Upper lobe of left lung (tissue), 6 donors: ENCODE measurements at places on chromosomes 1 and 21. TPM values are rescaled to one million over a fixed set of nuclear protein-coding genes. Genes with fewer than 3 reads are reported as not detected.

SLC2A5 gene
- total RNA-seq, result 0.30 TPM

GRCh38 chr1:39666772-39667171, 5.1 kb downstream of the NT5C1A start:
- DNase-seq, result no peak

SPATA1 gene
- total RNA-seq, result 1.4 TPM

DNA sequence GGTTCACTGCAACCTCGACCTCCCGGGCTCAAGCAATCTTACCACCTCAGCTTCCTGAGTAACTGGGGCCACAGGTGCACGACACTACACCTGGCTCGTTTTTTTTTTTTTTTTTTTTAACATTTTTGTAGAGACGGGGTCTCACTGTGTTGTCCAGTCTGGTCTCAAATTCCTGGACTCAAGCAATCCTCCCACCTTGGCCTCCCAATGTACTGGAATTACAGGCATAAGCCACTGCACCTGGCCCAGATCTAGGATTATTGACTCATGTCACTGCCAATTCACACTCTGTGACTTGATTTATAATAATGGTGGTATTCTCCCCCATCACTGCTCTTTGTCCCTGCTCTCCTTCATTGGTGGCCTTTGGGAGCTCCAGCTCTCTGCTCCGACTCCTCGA, 145.1 kb downstream of the PTPRU start:
- DNase-seq, result no peak

DNA sequence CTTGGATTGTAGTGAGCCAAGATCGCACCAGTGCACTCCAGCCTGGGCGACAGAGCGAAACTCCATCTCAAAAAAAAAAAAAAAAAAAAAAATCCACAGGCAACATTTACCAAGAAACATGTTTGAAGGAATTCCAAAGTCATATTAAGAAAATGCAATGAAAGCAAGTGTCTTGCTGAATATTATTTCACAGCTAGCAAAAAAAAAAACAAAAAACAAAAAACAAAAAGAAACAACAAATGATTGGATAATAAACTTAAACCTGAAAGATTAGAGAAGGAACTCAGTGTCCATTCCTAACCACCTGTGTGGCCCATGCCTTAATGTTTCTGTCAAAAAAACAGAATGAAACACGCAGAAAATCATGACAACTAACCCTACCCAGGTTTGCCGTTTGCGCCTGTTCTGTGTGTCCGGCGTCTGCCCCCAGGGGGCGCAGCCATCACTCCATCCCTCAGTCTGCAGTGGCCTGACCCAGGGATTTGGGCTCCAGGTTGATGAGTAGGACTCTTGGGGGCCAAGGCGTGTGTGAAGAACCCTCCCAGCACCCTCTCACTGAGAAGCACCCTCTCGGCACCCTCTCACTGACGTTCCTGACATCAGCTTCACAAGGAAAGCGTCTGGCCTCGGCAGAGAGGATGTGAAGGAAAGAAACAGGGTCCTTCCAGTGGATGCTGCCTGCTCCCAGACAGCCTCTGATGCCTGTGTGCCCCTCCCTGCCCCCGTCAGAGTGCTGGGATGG, 19.2 kb upstream of the PTTG1IP start:
- peak; percentile 94 for DNase-seq

OR2T35 gene
- not detected for total RNA-seq

DNA sequence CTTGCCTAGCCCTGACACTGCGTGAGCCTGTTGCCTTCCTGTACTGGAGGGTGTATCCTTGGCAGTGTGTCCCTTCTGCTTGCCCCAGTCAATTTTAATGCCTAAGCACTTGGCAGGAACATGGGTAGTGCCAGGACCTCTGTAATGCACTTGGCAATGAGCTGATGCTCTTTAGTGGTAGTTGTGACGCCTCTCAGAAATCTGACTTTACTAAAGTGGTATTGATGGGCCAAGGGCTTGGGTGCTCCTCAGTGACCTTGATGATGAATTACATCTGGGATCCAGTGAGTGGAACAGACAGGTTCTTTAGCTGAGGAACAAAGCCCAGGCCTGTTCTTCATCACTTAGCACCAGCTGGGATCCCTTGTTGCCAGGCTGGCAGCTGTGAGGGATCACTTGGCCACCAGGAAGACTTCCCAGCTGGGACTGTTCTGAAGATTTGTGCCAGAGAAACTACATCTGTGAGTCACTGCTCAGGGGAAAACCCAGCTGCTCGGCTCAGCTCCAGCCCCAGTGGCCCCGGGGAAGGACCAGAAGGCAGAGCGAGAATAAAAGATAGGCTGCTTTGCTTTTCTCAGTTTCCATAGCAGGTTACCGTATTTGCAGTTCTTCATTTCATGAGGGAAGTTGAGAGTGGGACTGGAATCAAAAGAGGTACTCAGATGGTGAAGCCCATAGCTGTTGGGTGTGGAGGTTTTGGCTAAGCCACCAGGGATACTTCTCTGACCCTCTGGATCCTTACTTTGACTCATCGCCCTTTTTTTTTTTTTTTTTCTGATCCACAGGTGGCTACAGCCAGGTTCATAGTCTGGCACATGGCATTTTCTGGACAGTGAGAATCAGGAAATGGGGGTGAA, 28.5 kb upstream of the KCNA2 start:
- DNase-seq, result peak; percentile 85

GRCh38 chr1:225710804-225711203, 57.9 kb upstream of the ENAH start:
- no peak for DNase-seq

ZBED6 gene
- total RNA-seq, result 22.3 TPM

DNA sequence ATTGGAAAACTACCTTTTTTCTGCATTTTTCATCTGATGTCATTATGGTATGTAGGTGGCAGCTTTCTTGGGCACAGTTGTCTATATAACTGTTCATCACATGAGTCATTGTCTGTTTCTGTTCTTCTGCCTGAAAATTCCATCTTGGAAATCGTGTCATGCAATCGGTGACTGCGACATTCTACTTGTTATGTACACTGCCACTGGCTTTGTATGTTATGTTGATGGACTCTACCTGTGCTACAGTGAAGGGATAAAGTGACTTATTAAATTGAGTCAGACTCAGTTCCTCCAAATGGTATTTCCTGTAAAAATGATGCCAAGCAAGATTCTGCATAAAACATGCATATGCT, 8.6 kb downstream of the SMAP2 start:
- DNase-seq, result no peak

GRCh38 chr1:100387657-100388350, 35.5 kb downstream of the CDC14A start:
- DNase-seq, result no peak

GRCh38 chr1:215900684-215901083, 333.6 kb downstream of the KCTD3 start:
- no peak for DNase-seq

DNA sequence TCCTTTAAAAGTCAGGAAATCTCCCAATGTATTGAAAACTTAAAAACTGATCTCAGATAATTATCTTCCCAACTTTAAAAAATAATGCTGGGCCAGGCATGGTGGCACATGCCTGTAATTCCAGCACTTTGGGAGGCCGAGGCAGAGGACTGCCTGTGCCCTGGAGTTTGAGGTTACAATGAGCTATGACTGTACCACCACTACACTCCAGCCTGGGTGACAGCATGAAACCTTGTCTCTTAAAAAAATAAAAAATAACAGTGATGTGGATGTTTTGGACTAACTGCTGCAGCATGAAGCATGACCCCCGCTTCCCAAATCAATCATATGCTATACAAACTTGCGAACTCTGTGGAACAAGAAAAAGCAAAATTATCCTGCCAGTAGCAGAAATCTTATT, 186.3 kb downstream of the RERE start:
- DNase-seq, result no peak

DNA sequence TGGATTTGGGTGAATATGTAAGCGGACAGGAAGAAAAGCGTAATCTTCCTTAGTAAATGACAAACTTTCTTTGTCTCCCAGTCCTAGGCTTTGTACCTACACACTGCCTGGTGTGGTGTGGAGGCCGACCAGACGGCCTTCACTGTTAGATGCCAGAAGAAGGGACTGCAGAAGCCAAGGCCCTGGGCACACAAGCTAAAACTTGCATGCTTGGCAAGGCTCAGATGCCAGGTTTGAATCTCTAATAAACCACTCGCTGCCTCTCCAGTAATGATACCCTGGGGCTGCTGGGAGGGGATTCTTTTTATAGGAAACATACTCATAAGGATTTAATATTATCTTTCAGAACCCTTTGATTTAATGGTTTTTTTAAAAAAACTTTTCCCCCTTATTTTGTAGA, 263.8 kb downstream of the PTPRC start:
- no peak for DNase-seq

GIPC2 gene
- 3.5 TPM for total RNA-seq

GNG5 gene
- total RNA-seq, result 121 TPM

NT5C1A gene
- total RNA-seq, result 5.5 TPM

- peak; percentile 63 for DNase-seq
Measured at GRCh38 chr1:9612162-9612845, 23.6 kb downstream of the TMEM201 start.

DNA sequence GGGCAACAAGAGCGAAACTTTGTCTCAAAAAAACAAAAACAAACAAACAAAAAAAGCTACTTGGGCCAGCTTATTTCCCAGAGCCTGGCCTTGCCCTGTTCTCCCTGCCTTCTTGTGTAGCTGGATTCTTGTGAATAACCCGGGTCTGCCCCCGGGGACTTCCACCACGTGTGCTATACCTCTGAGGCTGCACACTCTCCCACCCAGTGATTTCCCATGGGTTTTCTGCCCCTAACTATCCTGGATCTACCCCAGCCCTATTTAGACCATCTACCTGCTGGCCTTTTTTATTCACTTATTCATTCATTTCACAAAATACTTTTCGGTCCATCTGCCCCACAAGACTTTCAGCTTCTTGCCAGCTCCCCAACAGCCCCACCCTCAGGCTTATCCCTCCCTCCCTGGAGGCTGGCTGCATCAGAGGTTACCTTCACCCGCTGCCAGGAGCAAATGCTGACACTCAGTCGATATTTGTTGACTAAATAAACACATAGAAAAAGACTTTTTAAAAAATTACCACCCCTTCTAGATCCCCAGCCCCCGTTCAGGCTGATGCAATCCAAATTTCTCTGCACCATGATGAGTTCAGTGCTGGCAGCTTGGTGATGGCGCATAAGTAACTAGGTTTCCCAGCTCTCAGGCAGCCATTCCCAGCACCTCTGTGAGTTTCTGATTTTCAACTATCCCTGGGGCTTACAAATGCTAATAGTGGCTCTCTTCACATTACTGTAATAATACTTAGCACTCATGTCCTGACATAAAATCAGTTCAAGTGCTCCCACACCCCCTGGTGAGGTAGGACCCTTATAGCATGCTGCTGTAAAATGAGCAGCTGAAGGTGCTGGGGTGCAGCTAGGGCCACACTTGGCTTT, 30.7 kb upstream of the TARBP1 start:
- no peak for DNase-seq

- no peak for DNase-seq
Measured at GRCh38 chr1:19654386-19654785, 10.3 kb downstream of the NBL1 start.

PTGER3 gene
- 4.9 TPM for total RNA-seq

GRCh38 chr1:217534566-217534965, 96.3 kb downstream of the GPATCH2 start:
- DNase-seq, result no peak

DNA sequence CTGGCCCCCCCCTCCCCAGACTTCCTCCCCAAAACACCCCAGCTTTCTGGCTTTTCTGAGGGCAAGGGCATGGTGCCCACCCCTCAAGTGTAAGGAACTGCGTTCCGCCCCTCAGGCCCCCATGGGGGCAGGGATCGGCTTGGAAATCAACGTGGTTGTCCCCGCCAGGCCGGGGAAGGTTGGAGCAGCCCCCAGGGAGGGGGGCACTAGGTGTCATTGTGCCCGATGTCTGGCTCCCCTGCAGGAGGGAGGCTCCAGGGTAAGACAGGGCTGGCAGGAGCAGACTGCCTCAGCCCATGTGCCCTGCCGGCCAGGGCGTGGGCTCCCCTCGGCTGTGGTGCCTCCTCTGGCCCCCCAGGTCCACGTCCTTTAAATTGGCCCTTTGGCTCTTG, 7.4 kb upstream of the TFAP2E start:
- DNase-seq, result peak; percentile 41

- no peak for DNase-seq
Measured at GRCh38 chr1:51973587-51974474, 16.7 kb downstream of the RAB3B start.

PLA2G4A gene
- 4.9 TPM for total RNA-seq

GRCh38 chr1:66090859-66091457, 298.3 kb downstream of the PDE4B start:
- DNase-seq, result no peak

GRCh38 chr1:221714227-221715152, 27.4 kb downstream of the DUSP10 start:
- no peak for DNase-seq

DNA sequence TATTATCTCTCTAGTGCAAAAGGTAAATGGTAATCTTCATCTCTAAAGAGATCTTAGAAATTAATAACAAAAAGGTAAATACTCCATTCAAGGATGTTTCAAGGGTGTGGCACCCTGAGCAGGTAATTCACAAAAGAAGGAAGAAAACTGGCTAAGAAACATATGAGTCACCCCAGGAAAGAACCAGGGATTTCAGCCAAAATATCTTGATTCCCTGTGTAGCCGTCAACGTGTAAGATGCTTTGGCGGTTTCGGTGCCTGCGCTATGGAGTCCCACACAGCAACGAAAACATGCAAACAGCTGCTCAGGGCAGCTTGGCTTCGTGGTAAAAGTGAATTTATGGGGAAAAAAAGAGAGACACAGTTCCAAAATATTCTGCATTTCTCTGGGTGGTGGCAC, 3.7 kb downstream of the ITGB2 start:
- DNase-seq, result no peak

- DNase-seq, result no peak
Measured at GRCh38 chr1:7408771-7409150, 362.3 kb upstream of the VAMP3 start.

DNA sequence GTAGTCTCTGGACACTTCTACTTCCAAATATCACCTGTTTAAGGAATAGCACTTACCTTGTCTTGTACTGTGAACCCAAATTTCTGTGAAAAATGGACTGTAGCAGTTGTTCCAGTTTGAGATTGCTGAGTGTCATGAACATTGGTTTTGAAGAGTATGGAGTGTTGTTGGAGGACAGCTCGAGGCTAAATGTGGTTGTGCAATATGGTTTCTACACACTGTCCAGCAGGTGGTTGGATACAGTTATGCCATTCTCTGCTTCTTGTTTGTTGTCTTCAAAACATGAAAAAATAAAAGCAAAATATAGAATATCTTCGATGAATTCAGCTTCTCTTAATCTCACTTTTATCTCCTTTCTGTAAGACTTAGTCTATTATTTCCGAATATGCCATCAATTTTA, 67.1 kb downstream of the DDR2 start:
- no peak for DNase-seq
